Stomach (tissue), 19 donors: ENCODE measurements at places on chromosomes 7 and 10. TPM values are rescaled to one million over a fixed set of nuclear protein-coding genes. Genes with fewer than 3 reads are reported as not detected.
A peak's percentile ranks its signal among the peaks of the same experiment; 100 is the strongest.

DNA sequence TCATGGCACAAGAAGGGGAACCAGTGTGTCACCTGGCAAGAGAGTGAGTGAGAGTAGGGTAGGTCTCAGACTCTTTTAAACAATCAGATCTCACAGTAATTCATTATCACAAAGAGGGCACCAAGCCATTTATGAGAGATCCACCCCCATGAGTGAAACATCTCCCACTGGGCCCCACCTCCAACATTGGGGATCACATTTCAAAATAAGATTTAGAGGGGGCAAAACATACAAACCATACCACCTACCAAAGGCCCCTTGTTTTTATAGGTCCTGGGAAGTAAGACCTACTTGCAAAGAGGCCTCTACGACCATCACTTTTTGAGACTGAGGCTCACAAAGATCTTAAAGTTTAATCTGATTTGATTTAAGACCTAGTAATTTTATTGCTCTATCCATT is 134.9 kb downstream of the NRCAM start:
- no peak for DNase-seq

DNA sequence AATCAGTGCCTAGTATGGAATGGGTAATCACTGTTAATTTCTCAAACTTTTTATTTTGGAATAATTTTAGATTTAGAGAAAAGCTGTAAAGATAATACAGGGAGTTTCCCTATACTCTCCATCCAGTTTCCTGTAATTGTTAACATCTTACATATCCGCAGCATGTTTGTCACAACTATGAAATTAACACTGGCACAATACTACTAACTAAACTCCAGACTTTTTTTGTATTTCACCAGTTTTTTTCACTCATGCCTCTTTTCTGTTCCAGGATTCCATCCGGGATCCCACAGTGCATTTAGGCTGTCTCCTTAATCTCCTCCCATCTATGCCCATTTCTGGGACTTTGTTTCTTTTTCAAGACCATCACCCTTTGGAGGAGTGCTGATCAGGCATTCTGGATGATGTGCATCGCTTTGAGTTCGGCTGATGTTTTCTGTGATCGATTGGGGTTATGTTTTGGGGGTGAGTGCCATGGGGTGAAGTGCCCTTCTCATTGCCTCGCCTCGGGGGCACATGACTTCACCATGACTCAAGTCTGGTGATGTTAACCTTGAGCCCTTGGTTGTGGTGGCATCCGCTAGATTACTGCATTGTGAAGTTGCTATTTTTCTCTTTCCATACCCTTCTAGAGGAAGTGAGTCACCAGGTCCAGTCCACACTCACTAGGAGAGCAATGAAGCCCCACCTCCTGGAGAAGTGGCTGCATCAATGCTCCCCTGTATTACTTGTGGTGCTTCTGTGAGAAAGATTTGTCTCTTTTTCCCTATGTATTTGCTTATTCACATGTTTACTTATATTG is 43.9 kb upstream of the GRB10 start:
- peak; percentile 43 for DNase-seq

- no peak for DNase-seq
Observed at GRCh38 chr7:98788966-98789365, 80.8 kb downstream of the TMEM130 start.

GRCh38 chr7:120867932-120868331 is 10.0 kb upstream of the TSPAN12 start:
- DNase-seq = no peak

- no peak for DNase-seq
Observed at GRCh38 chr7:47452295-47452694, 129.6 kb downstream of the TNS3 start.

- no peak for DNase-seq
Observed at GRCh38 chr7:21334906-21335305, 93.0 kb upstream of the SP4 start.

- DNase-seq = no peak
Observed at GRCh38 chr7:157557263-157557662, 220.5 kb downstream of the DNAJB6 start.

Gene GARIN1A
- 1.1 TPM for total RNA-seq

Gene TAS2R41
- not detected for total RNA-seq

Gene PRTFDC1
- total RNA-seq = 21.6 TPM

GRCh38 chr10:80458263-80458625 is 4.1 kb downstream of the TSPAN14 start:
- DNase-seq = no peak

GRCh38 chr10:23826421-23826820 is 382.5 kb upstream of the KIAA1217 start:
- DNase-seq = no peak

DNA sequence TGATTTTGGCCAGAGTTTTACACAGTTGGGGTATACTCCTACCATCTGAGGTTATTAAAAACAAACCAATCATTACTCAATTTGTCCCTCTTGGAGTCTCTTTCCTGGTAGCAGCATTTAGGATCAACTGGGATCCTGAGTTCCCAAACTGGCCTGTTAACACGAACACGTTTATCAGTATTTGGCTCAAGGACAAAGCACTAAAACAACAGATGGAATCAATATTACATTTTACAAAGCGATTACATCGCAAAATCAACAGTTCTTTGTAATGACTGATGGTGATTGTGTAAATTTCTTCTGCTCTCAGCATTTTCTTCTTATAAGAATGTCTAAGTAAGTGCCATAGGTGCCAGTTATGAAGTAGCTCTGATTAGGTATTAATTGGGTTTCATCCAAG is 582.9 kb upstream of the ANKRD30A start:
- peak; percentile 17 for DNase-seq

Gene ZNF853
- 8.6 TPM for total RNA-seq

GRCh38 chr10:62852961-62853702 is 37.0 kb upstream of the EGR2 start:
- no peak for DNase-seq

DNA sequence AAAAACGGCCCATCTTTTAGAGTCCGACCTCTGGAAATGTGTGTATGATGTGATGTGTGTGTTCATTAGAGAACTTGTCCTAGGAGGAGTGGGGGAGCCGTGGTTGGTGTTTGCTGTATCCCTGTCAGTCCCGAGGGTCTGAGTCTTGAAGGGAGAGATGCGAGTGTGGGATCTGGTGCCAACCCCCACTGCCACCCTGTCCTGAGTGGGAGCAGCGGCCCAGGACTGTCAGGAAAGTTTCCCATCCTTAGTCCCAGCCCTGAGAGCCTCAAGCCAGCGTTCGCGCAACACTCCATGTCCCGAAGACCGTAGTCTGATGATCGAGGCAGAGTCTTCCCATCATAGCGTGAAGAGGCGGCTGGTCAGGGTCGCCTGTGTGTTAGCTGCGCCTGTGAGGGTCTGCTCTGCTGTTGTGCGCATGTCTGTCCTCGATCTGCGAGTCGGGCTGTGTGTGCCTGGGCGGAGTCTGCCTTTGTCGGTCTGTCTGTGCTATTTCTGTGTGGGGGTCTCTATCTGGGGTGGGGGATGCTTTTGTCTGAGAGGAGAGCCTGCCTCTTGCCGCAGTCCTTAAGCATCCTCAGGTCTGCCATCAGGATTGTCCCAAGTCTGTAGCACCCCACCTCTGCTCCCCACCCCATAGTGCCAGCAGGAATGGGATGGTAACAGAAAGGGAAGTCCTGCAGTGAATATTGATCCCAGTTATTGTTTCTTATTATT is 514 bp upstream of the CHAT start:
- no peak for DNase-seq

DNA sequence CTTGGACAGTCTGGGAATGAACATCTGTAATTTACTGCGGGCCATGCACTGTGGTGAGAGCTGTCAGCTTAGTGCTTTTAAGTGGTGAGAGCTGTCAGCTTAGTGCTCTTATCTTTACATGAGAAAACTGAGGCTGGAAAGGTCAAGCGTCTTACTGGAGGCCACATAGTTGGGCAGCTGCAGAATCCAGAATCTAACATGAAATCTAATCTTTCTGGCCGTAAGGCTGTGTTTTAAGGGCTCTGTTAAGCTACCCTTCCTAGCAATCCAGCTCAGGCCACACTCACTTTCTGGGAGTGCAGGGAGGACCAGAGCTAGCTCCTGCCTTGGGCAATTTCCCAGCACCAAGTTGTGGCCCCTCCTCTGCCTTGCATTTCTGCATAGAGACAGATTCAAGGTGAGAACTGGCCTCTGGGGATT is 70.2 kb downstream of the SORCS3 start:
- no peak for DNase-seq

GRCh38 chr10:88270871-88271713 is 312.0 kb downstream of the RNLS start:
- no peak for DNase-seq

Gene JCAD
- 30.3 TPM for total RNA-seq

- DNase-seq = no peak
Observed at GRCh38 chr10:15789793-15790525, 70.2 kb upstream of the ITGA8 start.

- DNase-seq = no peak
Observed at GRCh38 chr7:71482284-71482683, 350.3 kb downstream of the GALNT17 start.

GRCh38 chr10:520402-520787 is 169.1 kb downstream of the DIP2C start:
- peak; percentile 40 for DNase-seq

GRCh38 chr10:15748126-15748525 is 28.4 kb upstream of the ITGA8 start:
- DNase-seq = peak; percentile 22
